Cerebellar nuclear complex (tissue), 1 donor: ENCODE measurements at places on chromosomes 16 and 17.

GRCh38 chr16:19618876-19619275 lies 63.4 kb downstream of the VPS35L start:
- DNase-seq = no peak

- DNase-seq = no peak
These were observed 205.2 kb upstream of the NLRP1 start for GRCh38 chr17:5789528-5789927.

- DNase-seq = no peak
These were observed 58.7 kb downstream of the LITAF start for GRCh38 chr16:11528053-11528452.

DNA sequence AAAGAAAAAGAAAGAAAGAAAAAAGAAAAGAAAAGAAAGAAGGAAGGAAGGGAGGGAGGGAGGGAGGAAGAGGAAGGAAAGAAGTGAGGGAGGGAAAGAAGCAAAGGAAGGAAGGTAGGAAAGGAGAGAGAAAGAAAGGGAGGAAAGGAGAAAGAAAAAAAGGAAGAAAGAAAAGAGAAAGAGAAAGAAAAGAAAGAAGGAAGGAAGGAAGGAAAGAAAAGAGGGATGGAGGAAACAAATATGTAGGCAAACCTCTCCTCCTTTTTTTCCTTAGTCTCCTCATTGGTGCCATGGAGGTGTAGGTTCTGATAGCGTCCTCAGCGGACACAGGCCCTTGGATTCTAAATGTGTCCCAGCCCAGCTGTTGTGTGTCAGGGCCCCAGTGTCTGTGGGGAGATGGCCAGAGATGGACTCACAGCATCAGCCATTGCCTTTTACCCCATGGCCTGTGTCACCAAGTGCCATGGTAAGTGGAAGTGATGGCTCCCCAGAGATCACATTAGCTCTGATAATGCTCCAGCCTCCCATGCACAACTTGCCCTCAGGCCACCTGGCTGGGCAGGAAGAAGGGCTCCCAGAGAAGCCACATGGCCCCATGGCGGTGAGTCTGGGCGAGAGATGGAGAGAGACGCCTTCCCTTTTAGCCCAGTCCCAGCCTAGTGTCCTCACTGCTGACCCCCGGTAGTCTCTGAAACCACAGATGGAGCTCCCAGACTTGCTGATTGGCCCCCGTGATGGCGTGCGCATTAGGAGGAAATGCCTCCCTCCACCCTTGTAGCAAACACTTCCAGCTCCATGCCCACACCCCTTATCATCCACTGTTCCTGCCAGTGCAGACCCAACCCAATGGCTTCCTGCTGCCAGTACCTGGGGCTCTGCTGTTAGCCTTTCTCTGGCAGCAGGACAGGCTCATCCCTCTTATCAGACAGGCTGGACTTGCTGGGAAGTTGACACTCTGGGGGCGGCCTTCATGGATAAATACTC lies 3.7 kb upstream of the SLC6A2 start:
- DNase-seq = no peak

DNA sequence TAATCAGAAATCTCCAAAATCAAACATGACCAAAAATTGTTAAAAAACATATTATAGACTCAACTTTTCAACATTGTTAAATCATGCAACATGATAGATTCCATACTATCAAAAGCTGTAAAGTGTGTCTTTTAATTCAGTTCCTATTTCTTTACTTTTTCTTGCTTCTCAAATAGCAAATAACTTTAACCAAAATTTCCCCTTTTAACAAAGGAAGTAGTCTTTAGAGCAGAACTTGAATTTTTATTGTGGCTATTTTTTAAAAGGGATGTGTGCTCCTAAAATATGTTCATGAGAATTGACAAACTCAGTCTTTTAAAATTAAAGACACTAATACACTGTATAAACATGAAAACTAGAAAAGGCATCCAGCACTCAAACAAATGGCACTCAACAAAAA lies 49.1 kb downstream of the SPAG9 start:
- no peak for DNase-seq
